ENCODE measurements at places on chromosomes 1 and 21.

DNA sequence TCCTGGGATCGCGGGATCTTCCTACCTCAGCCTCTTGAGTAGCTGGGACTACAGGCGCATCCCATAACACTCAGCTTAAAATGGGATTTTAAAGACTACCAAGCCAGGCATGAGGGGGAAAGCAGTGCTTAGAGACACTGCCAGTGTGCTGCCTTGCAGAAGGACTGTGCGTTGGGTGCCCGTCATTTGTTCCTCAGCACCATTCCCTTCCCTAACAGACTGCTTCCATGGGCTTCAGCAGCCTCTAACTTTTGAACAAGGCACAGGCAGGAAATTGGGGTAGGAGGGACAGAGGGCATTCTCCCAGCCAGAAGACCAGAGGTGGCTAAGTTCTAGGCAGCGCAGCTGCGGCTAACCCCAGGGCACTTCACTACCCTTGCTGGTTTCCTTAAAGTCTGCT lies 73.9 kb upstream of the USP24 start:
- no peak for DNase-seq

- DNase-seq, result no peak
These were observed 31.7 kb upstream of the GPR37L1 start for GRCh38 chr1:202090994-202091393.

GRCh38 chr1:3000671-3001470 lies 20.4 kb upstream of the ACTRT2 start:
- DNase-seq, result no peak

DNA sequence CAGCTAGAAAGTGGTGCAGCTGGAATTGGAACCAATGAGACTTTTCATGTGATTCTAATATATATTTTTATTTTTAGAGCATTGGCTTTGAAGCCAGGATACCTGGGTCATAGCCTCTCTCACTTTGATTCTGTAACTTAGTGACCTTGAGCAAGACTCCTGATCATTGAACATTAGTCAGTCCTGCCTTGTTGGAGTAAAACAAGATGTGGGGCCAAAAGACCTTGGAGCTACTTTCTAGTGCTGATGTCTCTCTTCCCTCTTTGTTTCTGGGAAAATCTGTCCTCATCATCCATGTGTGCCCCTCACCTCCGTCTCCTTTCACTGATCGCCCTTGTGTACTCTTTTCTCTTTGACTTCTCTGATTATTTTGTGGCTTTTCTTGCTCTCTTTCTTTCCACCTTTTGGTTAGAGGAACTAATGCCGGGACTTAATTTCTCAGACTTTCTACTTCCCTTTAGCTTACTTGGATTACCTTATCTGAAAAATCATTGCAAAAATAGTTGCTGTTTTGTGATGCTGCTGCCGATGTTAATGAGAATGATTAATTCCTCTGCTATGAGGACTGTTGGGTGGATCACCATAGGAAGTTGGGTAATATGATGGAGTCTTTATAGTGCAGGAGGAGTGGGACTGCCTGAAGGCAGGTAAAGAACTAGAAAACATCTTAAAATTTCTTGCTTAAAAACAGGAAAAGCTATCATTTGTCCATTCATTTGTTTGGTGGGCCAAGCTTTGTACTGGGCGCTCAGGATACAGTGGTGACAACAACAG lies 72.0 kb downstream of the NOS1AP start:
- no peak for DNase-seq

- no peak for DNase-seq
These were observed at the start of gene SLAMF7 for GRCh38 chr1:160739098-160739511. TSS of gene SLAMF7 (plus strand) at chr1:160739247. CDS start at chr1:160739302, 55 bp downstream.

DNA sequence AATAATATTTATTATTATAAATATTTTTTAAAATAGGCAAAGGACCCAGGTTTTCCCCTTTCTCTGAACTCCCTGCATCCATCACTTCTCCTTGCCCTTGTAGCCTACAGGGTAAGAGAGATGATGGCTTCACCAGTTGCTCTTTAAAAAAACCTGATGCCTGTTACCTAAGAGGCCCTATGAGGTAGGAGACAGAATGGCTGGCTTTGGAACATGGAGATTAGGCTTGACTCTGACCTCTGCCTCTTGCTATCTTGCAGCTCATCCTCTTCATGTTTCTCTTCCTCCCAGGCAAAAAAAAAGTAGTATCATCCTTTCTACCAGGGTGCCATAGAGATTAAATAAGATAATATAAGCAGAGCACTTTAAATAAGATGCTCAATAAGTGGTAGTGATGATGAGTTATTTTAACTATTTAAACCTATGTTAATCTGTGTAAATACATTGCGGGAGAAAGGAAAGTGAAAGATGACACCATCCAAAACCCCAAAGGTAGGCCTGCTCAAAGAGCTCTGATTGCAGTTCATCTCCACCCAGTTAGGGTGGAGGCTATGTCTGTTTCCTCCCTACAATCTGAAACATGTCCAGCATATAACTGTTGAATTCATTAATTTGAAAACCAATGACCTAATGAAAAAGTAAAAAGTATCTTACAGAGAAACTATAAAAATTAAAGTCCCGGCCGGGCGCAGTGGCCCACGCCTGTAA lies 51.8 kb downstream of the RGS2 start:
- DNase-seq, result no peak

- no peak for DNase-seq
These were observed 415 bp upstream of the LAD1 start for GRCh38 chr1:201399352-201400126.

DNA sequence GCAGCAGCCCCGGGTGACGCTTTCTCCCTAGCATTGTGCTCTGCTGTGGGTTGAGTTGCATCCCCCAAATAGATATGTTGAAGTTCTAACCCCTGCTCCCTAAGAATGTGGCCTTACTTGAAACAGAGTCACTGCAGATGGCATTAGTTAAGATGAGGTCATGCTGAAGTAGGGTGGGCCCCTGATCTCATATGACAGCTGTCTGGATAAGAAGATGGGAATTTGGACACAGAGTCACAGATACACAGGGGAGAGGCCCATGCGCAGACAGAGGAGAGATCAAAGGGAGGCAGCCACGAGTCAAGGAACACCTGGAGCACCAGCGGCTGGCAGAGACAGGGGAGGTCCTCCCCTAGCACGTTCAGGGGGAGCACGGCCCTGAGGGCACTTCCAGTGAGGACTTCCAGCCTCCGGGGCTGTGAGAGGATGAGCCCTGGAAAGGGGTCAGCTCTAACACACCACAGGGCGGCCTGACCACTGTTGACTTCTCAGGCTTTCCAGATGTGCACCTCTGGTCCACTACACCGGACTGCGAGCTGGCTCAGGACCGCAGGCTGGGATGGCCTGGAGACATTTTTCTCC lies 46.4 kb downstream of the ABCG1 start:
- no peak for DNase-seq

GRCh38 chr1:218345673-218346390 lies 696 bp downstream of the TGFB2 start:
- no peak for DNase-seq

GRCh38 chr1:183205196-183205781 lies 19.2 kb downstream of the LAMC2 start:
- DNase-seq, result no peak

- no peak for DNase-seq
These were observed 119.8 kb downstream of the OSBPL9 start for GRCh38 chr1:51736702-51737101.

- DNase-seq, result no peak
These were observed 440.4 kb upstream of the ADAMTS5 start for GRCh38 chr21:27407271-27407670.

DNA sequence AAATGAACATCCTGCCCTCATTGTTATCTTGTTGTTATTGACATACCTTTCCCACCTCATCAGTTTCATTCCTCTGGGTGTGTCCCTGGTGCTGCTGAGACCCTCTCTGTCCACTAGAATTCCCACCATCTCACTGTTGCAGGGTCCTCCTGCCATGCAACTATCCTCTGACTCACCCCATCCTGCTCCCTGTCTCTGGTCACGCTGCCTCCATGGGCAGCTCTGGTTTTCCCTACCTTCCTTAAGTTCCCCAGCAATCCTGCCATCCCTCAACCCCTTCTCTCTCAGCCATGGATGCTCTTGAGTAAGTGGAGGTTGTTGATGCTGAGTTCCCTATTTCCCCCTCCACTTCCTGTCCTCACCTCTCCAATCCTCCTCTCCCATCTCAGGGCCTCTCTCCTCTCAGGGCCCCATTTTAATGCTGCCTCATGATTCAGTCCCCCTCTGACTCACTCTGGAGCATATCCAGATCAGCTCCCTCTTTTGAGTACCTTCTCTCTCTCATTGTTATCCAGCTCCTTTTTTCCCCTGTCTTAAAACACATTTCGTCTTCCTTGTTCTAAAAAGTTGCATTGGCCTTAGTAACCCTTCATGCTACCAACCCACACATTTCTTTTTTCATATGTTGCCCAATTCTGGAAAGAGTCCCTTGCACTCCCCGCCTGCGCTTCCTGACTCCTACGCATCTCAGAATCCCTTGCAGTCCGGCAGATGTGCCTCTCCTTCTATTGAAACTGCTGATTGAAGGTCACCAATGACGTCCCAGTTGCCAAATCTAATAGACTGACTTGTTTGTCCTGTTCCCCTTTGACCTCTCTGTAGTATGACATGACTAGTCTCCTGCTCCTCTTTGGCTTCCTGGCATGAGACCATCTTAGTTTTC lies 92.0 kb downstream of the CNIH3 start:
- no peak for DNase-seq

GRCh38 chr1:66217021-66217420 lies 316.9 kb upstream of the SGIP1 start:
- no peak for DNase-seq

- no peak for DNase-seq
These were observed 1459.6 kb downstream of the MRPL39 start for GRCh38 chr21:24147674-24148073.

- peak; percentile 3 for DNase-seq
These were observed 141.4 kb upstream of the RAB4A start for GRCh38 chr1:229129301-229130027.

DNA sequence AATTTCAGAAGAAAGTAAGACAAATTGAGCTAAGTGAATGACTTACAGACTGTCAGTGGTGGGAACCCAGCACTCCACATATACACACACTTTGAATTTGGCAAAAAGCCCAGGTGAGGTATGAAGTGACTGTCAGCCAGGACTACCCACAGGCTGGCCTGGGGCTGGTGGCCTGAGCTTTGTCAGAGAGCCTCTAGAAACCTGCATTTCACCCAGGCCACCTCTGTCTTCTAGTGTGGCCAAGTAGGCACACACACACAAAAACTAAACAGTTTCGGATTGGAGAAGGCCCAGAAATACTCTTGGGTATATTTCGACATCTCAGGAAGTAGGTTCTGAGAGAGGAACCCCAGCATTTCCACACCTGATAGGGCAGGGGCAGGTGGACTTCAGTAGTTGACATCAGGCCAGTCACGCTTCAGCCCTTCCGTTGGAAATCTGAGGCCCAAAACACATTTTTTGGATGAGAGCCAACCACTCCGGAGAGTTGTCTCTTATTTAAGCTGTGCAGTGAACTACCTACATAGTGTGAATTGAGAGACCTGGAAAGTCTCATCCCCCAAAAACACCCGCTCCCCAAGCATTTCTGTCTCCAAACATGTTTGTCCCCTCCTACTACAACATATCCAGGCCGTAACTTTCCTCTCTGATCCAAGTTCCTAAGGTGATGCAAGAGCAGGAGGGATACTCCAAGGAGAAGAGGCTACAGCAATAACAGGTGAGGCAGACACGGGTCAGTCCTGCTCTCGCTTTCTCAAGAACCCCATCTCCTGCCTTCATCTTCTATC lies 167.2 kb upstream of the PROX1 start:
- DNase-seq, result no peak

DNA sequence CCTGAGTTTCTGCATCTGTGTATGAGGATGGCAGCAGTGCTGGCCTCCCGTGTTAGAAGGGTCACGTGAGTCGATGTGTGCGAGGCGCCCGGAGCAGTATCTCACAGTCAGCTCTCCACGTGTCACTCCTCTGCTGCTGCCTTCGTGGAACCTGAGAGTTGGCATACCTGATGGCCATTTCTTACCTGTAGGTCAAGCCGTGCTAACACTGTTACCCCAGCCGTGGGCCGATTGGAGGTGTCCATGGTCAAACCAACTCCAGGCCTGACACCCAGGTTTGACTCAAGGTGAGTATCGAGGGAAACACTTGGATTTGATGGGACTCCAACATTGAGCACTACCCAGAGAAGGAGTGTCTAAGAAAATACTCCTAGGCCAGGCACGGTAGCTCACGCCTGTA lies 10.7 kb downstream of the CDCA8 start:
- DNase-seq, result no peak

DNA sequence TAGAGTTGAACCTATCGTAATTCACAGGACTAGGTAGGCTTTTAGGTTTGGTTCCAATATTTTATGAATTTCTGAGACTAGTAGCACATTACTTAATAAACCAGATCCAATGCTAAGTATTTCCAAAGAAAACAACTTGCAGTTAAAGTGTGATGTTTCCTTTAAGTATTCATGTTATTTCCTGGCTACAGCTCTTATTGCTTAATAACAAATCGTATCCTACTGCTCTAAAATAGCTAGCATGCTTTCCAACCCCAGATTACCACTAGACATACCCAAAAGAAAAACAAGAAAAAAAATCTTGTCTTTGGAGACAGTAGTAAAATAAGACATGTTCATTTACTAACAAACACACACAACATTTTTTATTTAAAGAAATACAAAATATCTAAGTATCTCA lies 898 bp downstream of the KRTAP27-1 start:
- DNase-seq, result no peak

DNA sequence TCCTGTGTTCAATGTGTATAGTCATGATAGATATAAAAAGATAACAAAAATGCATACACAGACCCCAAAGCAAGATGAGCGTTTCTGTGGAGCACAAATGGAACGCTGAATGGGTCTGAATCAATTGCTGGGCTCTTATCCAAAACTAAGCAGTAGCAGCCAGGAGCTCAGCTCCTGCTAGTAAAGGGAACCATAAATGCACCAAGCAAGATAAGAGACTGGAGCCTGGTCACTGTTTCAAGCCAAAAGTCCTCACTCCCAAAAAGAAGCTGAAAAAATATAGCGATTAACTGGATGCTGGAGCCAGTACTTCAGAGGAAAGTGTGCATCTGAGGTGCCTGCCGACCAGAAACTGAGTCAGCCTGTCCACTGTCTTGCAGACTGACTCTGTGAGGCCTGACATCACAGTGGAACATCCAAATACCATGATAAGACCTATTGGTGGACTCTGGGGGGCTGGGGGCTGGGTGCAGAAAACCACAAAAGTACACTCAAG lies 68.9 kb downstream of the LRRC8C start:
- peak; percentile 3 for DNase-seq

- no peak for DNase-seq
These were observed 47.7 kb downstream of the ETS2 start for GRCh38 chr21:38853421-38853919.

DNA sequence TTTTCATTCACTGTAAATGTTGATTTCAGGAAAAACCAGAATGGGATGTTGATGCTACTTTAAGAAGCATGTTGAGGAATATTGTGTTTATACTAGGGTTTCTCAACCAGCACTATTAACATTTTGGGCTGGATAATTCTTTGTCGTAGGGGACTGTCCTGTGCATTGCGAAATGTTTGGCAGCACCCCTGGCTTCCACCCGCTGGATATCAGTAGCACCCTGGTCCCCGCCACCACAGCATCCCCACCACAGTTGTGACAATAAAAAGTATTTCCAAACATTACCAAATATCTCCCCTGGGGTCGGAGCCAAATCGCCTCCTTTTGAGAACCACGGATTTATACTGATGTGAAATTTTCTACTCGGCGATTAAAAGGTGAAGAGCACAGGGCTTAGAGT lies 41.9 kb downstream of the BTG3 start:
- DNase-seq, result no peak

Measured in stimulated activated CD8-positive, alpha-beta memory T cell treated with anti-CD3 and anti-CD28 coated beads, Interleukin-2, amount 100 ng/mL, for 1 hour (primary cell).